ENCODE measurements at places on chromosomes 5 and 9.

GRCh38 chr5:177382423-177383029 is 1.7 kb upstream of the SLC34A1 start:
- no peak for DNase-seq

DNA sequence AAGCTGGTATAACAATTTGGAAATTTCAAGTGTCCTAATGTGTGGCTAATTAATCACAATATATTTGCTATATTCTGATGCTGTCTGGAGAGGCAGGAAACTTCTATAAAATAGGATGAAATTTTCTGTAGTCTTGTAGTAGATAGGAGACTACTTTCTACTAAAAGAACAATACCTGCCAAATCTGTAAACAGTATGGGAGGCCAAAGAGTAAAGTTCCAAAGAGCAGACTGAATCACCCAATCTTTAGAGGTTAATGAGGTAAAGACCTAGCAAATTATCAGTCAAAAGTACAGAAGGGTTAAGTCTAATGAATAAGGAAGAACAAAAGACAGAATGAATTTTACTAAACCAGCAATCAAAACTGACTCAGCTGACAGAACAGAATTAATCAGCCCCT is 52.4 kb upstream of the RGS7BP start:
- DNase-seq: no peak

DNA sequence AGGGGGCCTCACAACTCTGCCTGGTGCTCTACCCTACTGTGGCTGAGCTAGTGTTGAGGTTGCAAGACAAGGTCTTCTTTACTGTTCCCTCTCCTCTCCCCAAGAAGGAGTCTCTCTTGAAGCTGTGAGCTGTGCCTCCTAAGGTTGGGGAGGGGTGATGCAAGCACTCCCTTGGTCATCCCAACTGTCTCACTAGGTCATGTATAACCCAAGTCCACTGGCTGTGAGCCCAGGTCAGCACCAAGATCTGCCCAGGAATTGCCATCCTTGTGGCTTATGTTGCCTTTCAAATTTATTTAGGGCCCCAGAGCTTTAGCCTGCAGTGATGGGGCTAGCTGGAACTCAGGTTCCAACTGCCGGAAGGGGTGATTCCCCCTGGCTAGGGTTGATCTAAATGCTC is 10.3 kb upstream of the YTHDC2 start:
- DNase-seq: no peak

DNA sequence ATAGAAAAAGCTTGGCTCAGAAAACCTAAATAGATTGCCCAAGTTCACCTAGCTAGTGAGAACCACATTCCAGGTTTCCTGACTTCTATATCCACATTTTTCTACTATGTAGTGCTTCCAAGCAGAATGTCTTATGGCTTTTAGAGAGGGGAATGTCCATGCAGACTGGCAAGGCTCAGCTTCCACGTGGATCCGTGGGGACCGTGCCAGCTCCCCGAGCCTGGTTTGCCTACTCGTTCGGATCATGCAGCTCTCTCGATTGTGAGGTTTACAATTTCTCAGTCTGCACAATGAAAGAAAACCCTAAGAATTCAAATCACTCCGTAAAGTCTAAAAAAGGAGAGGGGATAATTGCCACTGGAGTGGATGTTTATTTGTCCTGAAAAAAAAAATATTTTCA is 256.5 kb upstream of the NR4A3 start:
- no peak for DNase-seq

- no peak for DNase-seq
Measured at GRCh38 chr5:53073348-53073747, 36.2 kb downstream of the MOCS2 start.

GRCh38 chr9:125558453-125559092 is 148.4 kb downstream of the MAPKAP1 start:
- no peak for DNase-seq

DNA sequence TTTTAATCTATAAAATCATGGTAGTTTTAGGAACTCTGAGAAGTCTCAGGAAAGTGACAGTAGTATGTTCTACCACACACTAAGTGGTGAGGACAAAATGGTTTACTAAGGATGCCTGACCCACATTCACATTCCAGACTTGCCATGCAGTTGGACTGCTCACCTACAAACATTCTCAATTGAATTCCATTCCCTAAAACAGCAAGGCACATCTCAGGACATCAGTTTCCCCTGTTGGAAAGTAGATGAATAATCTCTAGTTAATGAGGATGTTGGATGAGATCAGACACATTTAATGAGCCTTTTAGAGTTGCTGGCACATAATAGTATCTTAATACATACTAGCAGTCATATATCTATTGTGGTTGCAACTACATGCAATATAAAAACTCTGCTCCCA is 76.6 kb downstream of the ZNF618 start:
- no peak for DNase-seq

GRCh38 chr5:73198833-73199592 is 26.0 kb downstream of the TMEM174 start:
- no peak for DNase-seq

GRCh38 chr5:72439192-72439591 is 68.0 kb downstream of the ZNF366 start:
- DNase-seq: no peak

- DNase-seq: no peak
Measured at GRCh38 chr5:58122157-58122556, 337.7 kb downstream of the PLK2 start.

GRCh38 chr5:143870362-143870761 is 58.4 kb downstream of the HMHB1 start:
- no peak for DNase-seq

DNA sequence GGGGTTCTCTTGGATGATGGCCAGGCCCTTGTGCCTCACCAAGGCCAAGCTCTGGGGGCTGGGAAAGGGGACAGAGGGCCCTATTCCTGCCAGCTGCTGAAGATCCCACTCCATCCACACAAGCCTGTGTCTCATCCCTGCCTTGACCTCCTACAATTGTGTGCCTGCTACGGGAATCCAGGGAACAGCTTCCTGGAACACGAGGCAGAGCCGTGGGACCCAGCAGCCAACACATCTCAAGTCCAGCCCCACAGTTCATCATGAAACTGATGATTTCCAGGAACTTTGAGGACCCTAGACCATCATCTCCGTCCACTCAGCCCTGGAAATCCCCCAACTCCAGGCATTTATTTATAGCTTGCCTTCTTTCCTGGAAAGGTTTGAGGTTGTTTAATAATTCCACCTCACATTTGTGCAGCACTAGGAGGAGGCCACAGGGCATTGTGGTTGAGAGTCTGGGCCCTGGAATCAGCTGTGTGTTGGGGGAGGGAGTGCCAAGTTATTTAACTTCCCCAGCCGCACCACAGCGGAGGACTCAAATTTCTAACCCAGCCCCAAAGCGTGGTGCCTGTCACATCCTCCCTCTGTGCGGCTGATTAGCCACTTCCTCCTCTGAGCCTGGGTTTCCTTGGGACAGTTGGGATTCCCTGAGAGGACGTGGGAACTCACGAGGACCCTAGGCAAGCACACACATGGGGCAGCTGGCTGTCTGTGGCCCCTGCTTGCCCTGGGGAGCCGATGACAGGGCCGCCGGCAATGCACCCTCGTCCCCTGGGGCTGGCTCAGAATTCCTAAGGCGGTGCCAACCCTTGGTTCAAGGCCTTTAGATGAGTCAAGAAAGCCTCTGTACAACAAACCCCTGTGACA is 58.2 kb upstream of the GGTA1 start:
- DNase-seq: peak; percentile 9

DNA sequence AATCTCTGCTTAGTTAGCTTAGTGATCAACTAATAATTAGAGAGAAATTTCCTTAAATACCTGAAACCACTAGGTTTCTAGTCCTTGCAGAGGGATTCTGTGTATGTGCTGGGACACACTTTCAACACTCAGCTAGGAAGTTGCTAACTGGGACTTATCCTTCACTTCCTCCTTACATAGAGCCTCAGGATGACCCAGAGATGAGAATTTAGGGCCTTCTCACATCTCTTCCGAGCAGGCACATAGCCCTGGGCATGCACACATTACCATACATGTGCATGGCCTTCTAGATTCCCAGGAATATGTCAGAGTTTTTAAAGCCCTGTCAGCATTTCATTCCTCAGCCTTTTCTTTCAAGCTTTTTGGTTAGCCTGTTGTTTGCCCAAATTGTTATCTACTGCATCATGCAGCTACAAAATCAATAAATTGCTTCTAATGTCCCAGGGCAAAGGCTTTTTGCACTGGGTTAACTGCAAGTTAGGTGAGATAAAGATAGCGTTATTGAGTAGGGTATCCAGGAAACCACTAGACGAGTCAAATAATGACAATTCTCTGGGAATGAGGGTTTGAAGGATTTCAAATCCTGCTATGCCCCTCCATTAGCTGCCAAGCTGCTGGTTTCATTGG is 22.0 kb upstream of the CDK20 start:
- DNase-seq: no peak

- DNase-seq: no peak
Measured at GRCh38 chr5:96455789-96456188, 22.7 kb upstream of the PCSK1 start.

- no peak for DNase-seq
Measured at GRCh38 chr5:93886917-93887361, 145.5 kb upstream of the POU5F2 start.

DNA sequence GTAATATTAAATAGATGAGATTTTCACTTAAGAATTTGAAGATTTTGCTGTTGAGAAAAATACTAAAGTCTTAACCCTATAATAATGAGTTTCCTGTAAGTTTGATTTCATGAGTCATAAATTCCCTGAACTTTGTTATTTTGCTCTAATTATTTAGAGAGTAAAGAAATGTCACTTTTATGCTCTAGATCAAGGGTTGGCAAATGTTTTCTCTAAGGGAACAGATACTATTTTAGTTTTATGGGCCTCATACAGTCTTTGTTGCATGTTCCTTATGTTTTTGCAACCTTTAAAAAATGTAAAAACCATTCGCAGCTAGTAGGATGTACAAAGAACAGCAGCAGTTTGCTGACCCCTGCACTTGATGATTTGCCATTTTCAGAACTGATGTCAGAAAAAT is 480 bp upstream of the TXNDC8 start:
- no peak for DNase-seq

DNA sequence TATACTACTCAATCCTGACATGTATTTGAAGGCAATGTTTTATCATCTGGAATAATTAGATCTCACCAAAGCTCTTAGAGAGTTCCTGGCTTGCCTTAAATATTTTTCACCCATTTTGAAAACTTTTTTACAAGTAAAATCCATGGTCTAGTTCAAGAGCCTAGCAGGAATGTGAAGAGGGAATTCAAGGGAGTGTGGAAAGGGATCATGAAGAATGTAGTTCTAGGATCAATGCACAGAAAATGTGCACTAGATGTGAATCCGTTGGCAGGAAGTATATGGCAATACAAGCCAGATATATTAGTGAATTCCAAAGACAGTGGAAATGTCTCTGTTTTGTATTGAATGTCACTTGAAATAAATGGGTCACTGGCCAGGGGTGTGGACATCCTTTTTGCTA is 167.9 kb upstream of the MOCS2 start:
- no peak for DNase-seq

GRCh38 chr5:142839711-142840346 is 69.7 kb downstream of the ARHGAP26 start:
- no peak for DNase-seq

GRCh38 chr5:44935262-44935661 is 126.5 kb downstream of the MRPS30 start:
- DNase-seq: no peak

DNA sequence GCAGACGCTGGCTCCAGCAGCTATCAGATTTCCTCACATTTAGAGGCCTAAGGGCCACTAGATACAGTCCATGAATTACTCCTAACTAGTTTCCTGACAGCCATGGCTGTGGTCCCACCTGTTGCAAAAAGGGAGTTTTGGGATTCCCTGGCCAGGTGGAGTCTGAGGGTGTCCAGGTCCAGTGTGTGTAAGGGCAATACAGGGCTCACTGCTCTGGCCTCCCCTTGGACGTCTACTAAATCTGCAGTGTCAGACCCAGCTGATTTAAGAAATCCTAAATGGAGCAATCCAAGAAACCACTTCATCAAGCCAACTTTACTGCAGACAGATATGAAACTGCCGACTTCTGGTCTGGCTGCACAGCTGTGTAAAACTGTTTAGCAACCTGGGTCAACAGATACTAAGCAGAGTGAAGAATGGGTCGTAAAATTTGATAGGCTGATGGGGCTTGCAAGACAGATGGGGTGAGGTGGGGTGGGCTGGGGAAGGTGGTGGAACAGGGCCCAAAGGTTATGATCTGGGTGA is 116.4 kb downstream of the GADD45G start:
- DNase-seq: no peak

DNA sequence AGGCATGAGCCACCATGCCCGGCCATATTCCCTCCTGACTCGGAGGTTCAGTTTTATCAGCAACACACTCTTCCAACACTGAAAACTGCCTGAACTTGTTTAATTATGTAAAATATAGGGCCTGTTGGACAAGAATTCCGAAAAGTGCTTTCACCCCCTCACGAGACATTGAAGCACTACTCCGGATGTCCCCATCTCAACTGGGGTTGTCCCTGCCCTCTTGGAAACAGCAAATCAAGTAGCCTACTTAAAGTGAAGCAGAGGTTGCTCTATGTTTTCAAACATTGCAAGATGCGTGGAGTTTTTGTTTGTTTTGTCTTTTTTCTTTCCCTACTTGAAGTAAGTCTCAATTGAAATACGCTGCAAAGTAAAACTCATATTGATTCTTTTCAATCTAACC is 7.6 kb downstream of the PTGER4 start:
- no peak for DNase-seq

DNA sequence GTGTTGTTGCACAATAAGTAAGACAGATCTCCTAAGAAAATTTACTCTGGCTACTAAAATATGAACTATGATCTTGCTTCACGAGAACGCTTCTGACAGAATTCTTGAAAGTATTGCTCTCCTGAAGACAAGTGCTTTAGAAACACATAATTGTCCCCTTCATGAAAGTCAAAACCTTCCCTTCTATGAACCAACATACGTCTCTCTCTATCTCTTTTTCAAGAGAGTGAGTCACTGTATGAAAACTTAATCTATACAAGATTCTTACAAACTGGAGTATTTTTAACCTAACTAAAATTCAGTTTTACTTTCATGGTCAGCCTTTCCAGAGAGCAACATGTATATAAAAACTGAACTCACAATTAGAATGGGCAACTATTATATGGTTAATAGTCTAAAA is 688.0 kb upstream of the CTNND2 start:
- no peak for DNase-seq

- no peak for DNase-seq
Measured at GRCh38 chr9:127540664-127541041, 71.4 kb upstream of the STXBP1 start.

GRCh38 chr5:172768573-172769341 is 2.2 kb downstream of the DUSP1 start:
- DNase-seq: no peak

Measured in SIG-M5 (cell line).